ENCODE measurements at places on chromosomes 12 and 14. TPM values are rescaled to one million over a fixed set of nuclear protein-coding genes. Genes with fewer than 3 reads are reported as not detected.

- no peak for DNase-seq
Observed at GRCh38 chr14:61747342-61747741, 14.9 kb upstream of the SNAPC1 start.

Gene SPATA7
- total RNA-seq, result 4.0 TPM

Gene SLC2A14
- not detected for total RNA-seq

Gene TSPAN8
- 4.2 TPM for total RNA-seq

Gene DPF3
- total RNA-seq, result not detected
